ENCODE measurements at places on chromosomes 2 and 18.
A peak's percentile ranks its signal among the peaks of the same experiment; 100 is the strongest.

GRCh38 chr2:45172760-45173392 is 163.6 kb upstream of the SIX2 start:
- no peak for DNase-seq

GRCh38 chr2:230348787-230349186 is 21.8 kb downstream of the SP140L start:
- no peak for DNase-seq

- DNase-seq, result no peak
Observed at GRCh38 chr2:142944721-142945120, 67.3 kb downstream of the KYNU start.

DNA sequence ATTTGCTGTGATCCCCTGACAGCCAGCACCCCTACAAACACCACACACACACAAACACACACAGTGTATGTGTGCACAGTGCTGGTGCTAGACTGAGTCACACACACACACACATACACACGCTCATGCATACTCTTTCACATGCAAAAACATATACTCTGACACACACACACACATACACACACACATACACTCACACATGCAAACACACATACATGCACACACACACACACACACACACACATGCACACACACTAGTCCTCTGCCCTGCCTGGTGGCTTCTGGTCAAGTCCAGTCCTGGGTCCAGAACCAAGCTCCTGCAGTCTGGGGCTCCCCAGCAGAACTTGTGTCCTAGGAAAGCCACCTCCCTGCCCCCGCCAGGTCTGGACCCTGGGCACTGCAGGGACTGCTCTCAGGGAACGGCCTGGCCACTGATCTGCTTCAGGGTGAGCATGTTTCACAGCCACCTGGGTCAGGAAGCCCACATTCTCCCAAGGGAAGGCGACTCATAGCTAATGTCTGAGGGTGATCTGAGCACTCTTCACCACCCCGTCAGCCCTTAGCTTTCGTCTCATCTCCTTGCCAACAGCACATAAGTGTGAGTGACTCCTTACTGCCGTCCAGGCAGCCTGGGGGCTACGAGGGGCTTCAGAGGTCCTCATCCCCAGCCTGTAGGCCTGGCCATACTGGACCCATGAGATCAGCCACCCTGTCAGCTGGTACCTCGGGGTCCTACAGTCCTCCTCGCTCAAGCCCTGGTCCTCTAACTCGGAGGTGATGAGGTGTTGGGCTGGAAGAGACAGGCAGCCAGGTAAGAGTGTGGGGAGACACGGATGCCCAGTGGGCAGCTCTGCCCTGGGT is 88.1 kb downstream of the MCFD2 start:
- no peak for DNase-seq

DNA sequence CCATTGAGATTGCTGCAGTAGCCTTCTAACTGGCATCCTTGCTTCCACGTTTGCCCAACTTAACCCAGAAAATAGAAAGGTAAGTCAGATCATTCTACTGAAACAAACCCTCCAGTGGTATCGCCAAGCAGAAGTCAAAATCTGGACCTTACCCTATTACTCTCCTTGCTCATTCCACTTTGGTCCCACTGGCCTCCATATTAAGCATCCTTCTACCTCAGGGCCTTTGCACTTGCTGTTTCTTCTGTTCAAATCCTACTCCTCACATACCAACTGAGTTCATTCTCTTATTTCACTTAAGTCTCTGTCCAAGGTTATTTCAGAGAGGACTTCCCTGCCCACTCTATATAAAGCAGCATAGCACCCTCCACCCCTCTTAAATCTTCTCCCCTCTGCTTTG is 84.5 kb downstream of the SPRED2 start:
- no peak for DNase-seq

DNA sequence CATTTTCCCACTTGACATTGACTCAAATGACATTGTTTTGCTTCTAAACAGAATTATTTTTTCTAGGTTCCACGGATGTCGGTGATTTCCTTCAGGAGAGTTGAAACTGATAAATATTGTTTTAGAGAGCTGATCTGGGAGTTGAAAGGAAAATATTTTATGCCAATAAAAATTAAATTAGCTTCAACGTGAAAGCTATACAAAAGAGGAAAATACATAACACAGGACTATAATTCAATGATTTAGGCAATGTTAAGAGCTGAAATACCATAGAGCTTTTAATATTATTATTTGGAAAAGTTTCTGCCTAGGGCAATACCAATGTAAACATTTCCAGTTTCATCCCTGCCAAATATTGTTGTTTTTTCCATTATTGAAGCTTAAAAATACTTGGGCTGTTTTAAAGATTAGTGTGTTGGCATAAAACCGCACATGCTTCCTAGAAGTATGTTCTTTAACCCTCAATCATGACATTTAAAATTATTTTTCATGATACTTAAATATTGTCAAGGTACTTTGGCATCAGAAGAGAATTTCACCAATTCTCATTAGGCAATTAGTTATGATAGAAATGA is 18.6 kb upstream of the PDE1A start:
- no peak for DNase-seq

- DNase-seq, result no peak
Observed at GRCh38 chr2:143085125-143085784, 44.0 kb upstream of the ARHGAP15 start.

DNA sequence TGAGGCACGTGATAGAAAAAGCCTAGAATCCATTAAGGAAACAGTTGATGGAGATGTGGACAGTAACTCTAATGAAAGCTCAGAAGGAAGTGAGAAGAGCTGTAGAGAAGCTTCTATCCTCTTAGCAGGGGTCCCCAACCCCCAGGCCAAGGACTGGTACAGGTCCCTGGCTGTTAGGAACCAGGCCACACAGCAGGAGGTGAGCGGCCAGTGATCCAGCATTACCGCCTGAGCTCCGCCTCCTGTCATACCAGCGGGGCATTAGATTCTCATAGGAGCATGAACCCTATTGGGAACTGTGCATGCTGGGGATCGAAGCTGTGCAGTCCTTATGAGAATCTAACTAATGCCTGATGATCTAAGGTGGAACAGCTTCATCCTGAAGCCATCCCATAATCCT is 8.7 kb upstream of the IMP4 start:
- DNase-seq, result no peak

DNA sequence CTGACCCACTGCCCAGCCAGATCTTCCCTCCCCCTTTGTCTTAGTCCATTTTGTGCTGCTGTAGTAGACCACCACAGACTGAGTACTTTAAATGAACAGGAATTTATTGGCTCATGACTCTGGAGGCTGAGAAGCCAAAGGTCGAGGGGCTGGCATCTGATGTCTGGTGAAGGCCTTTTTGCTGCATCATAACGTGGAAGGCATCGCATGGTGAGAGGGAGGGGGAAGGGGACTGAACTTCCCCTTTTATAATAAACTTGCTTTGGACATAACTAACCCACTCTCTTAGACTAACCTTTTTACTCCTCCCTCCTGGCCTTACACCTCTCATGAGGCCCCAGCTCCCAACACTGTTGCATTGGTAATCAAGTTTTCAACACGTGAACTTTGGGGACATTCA is 83.8 kb downstream of the MAP4K4 start:
- DNase-seq, result no peak

DNA sequence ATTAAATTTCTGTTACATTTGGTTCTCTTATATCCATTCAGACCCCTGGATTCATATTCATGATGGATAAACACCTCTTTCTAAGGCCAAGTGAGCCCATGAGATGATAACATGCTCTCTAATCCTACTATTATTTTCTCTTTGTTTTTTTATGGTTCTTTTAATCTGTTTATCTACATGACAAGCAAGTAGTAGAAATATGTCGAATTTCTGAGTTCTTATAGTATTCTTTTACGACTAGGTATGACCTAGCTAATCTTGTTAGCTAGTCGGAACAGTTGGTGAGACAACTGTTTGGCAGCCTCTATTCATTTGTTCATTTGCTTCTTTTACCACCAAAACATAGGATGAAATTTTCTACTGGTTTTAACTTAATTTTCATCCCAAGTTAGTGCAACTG is 98.1 kb upstream of the SCG2 start:
- no peak for DNase-seq

GRCh38 chr2:73292906-73293533 is 328 bp downstream of the EGR4 start:
- DNase-seq, result no peak

GRCh38 chr2:123715467-123715982 is 309.6 kb upstream of the CNTNAP5 start:
- DNase-seq, result no peak

DNA sequence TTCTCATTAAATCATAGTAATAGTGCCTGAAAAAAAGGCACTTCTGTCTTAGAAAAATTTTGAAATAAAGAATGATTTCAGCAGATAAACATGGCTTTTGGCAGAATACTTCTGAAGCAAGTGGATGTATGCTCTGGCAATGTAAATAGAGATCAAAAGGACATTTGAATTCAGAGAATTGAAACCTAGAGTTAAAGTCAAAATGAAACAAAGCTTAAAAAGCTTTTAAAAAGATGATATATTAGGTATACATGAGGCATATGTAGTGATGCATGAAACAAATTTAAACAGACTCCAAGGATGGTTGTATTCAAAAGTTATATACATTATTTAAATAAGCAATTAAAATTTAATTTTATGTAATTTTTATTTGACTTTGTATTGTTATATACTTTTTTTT is 1344.5 kb upstream of the TMEFF2 start:
- DNase-seq, result no peak

DNA sequence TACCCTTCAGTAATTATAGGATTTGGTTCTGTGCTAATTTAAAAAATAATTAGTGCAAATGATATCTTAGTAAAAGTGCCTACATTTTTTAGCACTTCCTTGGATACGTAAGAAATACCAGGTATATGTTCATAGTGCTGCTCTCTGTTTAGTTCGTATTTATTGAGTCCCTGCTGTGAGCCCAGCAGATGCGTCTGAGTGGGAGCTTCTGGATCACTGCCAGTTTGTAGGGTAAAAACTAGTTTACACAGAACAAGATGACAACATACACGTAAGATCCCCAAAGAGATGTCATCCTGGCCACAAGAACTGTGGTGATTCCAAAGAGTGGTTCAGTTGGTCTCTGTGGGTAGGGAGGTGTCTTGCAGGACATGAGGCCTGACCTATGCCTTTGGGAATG is 103.2 kb downstream of the CTIF start:
- DNase-seq, result peak; percentile 6

DNA sequence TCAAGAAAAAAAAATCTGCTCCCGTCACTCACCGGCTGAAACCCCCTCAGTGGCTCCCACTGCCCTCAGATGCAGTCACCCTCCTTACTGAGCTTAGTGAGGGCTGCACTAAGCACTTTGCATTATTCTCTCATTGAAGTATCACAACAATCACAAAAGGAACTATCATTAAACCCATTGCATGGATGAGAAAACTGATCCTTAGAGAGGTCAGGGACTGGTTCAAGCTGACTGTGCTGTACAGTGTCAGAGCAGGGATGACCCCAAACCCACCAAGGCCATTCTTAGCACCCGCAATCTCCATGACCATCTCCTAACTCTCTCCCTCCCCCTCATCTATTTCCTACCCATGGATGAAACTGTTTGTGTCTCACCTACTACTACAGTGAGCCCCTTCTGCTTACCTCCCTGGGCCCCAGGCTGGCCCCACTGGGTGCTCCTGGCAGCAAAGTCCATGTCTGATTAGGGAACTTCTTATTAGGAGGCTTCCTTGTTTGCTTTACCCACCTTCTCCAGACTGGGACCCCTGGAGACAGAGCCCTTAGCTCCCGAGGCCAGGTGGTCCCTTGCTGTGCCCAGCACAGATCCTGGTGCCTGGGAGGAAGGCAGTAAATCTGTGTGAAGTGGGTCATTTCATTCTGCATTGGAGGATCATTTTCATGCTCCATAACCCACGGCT is 139.3 kb upstream of the ID2 start:
- no peak for DNase-seq

- DNase-seq, result no peak
Observed at GRCh38 chr18:987325-988186, 82.9 kb downstream of the ADCYAP1 start.

- DNase-seq, result no peak
Observed at GRCh38 chr18:79384834-79385233, 10.9 kb upstream of the NFATC1 start.

- no peak for DNase-seq
Observed at GRCh38 chr2:60453872-60454271, 99.6 kb downstream of the BCL11A start.

- DNase-seq, result no peak
Observed at GRCh38 chr2:68438455-68439303, 28.4 kb downstream of the FBXO48 start.

- no peak for DNase-seq
Observed at GRCh38 chr2:75428646-75429443, 131.9 kb downstream of the EVA1A start.

GRCh38 chr2:232781765-232782164 is 5.4 kb upstream of the KCNJ13 start:
- DNase-seq, result no peak

GRCh38 chr18:79332646-79333045 is 63.1 kb upstream of the NFATC1 start:
- DNase-seq, result no peak

DNA sequence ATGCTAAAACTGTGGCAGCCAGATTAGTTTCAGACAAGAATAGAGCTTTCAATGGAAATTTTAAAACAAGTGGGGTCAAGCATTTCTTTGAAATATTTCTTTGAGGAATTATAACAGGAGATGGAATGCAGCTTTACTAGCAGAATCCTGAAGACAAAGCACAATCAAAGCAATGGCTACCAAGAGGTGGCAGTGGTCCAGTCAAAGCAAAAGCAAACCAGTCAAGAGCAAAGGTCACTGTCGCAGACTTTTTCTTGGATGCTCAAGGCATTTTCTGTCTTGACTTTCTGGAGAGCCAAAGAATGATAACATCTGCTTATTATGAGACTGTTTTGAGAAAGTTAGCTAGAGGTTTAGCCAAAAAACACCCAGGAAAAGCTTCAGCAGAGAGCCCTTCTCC is 351.2 kb upstream of the DLGAP1 start:
- no peak for DNase-seq

DNA sequence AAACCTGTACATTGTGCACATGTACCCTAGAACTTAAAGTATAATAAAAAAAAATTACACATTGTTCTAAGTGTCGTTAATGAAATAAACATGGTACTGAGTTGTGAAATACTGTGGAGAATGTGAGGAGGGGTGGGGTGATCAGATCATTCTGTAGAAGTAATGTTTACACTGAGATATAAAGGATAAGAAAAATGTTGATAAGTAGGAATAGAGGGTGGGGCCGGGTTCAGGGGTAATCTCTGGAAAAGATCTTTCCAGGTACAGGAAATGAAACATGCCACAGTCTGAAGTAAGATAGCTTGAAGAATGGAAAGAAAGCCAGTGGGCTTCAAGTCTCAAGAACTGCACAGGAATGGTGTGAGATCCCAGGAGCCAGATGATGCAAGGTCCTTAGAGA is 1482.4 kb downstream of the LRP1B start:
- no peak for DNase-seq

DNA sequence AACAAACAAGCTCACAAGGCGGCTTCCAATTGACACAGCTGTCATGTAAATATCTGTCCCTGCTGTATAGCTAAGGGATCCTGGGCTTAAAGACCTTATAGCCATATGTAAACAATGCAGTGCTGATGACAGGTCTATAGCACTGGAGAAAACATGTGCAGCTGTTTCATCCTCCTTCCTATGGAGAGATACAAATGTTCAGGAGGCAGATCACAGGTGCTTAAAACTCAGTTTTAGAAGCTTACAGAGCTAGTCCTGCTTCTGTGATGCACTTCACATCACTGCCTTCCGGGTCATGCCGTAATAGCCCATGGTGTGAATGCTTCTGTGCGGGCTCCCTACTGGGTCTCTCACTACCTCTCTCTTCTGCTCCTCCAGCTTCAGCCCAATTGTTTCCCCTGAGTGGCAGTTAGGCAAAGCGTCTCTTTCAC is 262.4 kb upstream of the CHST9 start:
- DNase-seq, result peak; percentile 53
